ENCODE measurements at places on chromosomes 7 and 10.

GRCh38 chr10:89563311-89563710 is 27.9 kb upstream of the SLC16A12 start:
- DNase-seq: no peak

- DNase-seq: no peak
Measured at GRCh38 chr10:88489107-88489506, 94.0 kb downstream of the RNLS start.

GRCh38 chr10:118729200-118729599 is 25.6 kb downstream of the CACUL1 start:
- no peak for DNase-seq

GRCh38 chr10:113199459-113199858 is 249.4 kb downstream of the TCF7L2 start:
- no peak for DNase-seq

- no peak for DNase-seq
Measured at GRCh38 chr7:93202594-93203250, 23.5 kb downstream of the HEPACAM2 start.

DNA sequence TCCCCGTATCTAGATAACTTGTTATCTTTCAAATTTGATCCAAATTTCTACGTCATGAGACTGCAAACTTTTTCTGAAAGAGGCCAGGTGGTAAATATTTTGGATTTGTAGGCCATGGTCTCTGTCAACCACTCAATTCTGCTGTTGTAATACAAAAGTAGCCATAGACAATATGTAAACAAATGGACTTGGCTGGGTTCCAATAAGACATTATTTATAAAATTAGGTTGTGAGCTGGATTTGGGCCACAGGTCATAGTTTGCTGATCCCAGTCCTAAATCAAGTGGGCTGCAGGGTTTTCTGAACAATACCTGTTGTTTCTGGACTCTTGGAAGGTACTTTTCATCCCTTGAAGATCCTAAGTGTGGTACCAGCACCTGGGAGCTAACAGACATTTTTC is 1178.0 kb downstream of the SORCS1 start:
- DNase-seq: no peak

- DNase-seq: no peak
Measured at GRCh38 chr10:13946209-13946460, 359.4 kb downstream of the PRPF18 start.

DNA sequence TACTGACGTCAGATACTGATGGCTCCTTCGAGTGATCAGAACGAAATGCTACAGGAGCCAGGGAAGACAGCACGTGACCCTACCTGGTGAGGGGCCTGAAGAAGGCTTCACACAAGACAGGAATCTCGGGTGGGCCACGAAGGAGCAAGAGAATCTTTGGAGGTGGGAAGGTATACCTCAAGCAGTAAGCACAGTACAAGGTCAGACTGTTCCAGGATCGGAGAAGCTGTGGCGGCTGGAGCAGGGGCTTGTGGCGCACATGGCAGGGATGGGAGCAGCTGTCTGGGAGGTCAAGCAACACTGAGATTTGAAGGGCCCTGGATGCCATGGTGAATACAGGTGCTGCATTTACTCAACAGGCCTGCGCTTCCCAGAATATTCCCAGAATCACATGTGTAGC is 45.4 kb downstream of the C10orf143 start:
- DNase-seq: no peak

- no peak for DNase-seq
Measured at GRCh38 chr10:112677689-112678088, 230.7 kb downstream of the VTI1A start.

- DNase-seq: no peak
Measured at GRCh38 chr10:63700631-63701156, 179.5 kb downstream of the REEP3 start.

DNA sequence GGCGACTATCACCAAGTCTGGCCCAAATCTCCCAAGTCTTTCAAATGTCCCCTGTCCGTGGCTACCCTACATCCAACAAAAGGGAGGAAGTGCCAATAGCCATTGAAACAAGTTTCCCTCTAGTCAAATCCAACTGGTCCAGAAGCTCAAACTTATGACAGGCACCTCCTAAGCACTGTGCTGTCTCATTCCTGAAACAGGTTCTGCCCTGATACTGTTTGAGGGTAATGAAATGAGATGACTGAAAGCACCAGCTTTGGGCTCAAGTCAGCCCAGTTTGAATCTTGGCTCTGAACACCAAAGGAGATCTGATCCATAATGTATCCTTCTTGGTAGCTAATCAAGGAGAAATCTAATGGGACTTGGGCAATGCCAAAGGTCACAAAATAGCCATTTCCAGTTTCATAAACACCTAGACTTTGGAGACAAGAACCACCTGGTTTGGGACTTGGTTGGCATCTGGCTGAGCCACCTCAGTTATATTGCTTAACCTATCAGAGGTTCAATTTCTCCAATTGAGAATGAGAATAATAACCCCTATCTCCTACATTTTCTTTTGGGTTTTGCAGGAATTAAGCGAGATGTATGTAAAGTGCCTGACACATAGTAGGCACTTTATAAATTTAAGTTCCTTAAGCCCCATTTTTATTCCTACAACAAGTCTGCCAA is 34.7 kb upstream of the ARID5B start:
- no peak for DNase-seq

DNA sequence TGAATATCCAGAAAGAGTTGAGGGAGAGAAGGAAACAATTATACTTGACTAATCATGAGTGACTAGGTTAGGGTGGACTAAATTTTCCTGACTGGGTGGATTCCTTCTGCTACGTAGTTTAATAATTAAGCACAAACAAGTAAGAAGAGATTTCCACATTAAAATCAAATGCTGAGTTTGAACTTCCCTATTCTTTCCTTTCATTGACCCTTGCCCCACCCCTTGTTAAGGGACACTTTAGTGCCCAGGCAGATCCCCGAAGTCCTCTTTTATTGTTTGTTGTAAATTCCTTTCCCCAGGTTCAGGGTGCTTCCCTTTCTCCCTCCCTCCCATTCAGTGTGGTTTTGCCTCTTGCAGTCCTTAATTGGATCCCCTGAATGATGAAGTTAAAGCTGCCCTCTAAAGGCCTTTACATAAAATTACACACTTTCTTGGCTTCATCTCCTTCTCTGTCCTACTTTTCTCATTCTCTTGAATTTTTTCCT is 8.8 kb upstream of the SPAM1 start:
- no peak for DNase-seq

DNA sequence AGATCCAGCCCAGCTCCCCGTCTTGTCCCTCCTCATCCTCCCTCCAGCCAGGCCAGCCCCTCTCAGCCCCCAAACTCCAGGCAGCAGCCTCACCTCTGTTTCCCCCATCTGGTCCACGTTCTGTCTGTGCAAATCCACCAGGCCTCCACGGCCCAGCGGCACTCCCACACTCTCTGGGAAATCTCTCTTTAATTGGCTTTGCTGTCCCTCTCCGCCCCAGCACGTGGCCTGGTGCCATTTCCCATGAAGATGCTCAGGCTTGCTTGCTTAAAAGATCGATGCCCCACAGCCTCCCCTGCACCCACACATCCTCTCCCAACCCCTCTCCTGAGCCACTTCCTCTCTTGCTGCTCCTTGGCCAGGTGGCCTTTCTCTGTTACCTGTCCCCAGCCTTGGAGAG is 39.3 kb downstream of the PRF1 start:
- DNase-seq: no peak

- DNase-seq: no peak
Measured at GRCh38 chr7:157554393-157555238, 217.8 kb downstream of the DNAJB6 start.

DNA sequence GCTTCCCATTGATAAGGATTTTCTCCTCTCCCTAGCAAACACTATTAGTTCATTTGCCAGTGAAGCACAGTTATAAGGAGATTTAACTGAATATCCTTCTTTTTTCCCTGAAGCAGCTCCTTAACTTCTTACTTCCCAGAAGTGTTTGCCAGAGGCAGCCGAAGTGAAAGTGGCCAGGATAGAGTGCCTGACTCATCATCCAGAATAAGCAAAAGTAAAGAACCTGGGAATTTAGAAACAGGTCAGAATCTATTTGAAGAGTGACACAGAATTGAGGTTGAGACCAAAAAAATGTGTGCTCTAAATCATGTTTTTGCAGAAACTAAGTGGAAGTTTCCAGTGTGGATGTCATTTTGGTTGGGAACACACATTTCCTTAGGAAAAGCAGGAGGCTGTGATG is 249.6 kb upstream of the VWC2 start:
- DNase-seq: no peak

All from GM13977 (cell line).